Caki2 (cell line): ENCODE measurements at places on chromosomes 5 and 9. TPM values are rescaled to one million over a fixed set of nuclear protein-coding genes. Genes with fewer than 3 reads are reported as not detected.

TRAF1 gene
- total RNA-seq, result 4.3 and 5.0 TPM in 2 replicates

DPM2 gene
- 46.9 and 54.5 TPM in 2 replicates for total RNA-seq

DNA sequence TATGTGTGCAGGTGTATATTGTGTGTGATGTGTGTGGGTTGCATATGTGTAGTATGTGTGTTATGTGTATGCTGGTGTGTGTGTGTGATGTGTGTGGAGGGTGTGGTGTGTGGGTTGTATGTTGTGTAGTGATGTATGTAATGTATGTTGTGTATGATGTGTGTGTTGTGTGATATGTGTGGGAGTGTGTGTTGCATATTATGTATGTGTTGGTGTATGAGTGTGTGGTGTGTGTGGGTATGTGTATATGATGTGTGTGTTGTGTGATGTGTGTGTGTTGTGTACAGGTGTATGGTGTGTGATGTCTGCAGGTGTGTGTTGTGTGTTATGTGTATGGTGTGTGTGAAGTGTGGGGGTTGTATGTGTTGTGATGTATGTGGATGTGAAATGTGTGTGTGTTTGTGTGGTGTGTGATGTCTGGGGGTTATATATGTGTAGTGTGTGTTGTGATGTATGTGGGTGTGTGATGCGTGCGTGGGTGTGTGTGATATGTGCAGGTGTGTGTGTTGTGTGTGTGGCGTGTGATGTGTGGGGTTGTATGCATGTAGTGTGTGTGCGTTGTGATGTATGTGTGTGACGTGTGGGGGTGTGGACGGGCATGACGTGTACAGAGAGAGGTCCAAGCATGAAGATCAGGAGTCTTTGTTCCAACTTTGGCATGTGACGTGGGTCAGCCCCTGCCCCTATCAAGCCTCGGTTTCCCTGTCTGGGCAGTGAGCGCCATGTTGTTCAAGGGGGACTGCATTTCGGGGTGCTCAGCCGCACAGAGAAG is 8.5 kb upstream of the CRB2 start:
- DNase-seq, result no peak

DNA sequence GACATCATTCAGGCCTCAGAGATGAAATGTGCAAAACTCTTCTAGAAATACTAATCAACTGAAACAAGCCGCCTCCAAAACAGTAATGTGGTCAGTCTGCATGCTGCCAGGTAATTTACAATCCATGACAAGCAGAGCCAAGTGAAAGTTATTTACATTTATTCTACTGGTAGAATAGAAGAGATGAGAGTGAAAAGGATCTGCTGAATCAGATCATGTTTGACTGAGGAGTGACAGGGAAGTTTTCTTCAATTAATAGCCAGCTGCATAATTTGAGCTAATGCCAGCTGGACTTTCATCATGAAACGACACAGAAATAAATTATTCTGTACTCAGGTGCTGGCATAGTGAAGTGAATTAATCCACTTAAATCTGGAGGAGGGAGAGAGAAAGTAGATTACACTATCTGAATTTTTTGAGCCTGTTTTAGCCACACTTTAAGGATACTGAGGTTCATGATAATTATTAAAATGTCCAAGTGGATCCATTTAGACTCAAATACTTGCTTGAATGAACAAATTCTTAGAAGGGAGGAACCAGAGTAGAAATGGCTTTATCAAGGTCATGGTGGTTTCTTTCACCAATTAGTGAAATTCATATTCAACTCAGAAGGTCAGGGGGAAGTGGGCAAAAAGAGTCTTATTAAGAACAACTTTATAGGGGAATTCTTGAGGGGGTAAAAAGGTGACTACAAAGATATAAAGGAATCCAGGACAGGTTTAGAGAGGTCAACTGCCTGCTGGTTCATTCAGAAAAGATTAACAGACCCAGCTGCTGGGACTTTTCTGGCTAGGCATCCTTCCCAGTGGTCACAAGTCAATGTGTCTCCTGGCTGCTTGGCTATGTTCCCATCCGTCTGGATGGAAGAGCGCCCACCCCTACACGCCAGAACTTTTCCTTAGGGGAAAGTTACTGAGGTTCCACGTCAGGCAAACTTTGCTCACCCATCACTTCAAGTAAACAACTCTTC is 350.4 kb downstream of the PDE4D start:
- peak; percentile 75 for DNase-seq

DNA sequence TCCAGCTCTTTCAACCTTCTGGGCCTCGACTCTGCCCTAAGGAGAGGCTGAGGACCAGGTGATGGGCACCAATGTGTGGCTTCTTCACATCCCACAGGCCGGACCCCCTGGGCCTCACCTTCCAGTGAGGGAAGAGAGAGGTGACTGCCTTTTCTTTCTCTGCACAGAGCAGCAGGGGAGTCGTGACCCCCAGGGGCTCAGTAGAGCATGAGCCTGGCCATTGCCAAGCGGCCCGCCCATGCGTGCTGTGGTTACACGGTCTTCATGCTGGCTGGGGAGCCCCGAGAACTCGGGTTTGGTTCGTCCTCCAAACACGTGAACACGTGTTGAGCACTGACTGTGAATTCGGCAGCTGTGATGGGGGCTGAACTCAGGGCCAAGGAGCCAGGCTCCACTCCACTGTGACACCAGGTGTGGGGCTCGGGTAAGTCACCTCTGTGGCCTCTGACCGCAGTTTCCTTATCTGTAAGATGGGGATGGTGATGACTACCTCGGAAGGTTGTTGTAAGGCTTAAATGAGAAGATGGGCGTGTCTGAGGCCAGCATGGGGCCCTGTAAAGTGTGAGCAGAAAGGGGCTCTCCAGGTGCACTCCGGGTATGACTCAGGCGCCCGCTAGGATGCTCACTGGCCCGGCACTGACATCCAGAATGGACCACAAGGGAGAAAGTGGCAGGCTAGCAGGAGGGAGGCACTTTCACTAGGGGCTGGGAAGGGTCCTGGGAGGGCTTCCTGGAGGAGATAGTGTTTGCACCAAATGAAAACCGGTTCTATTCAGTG is 13.4 kb upstream of the GRHPR start:
- no peak for DNase-seq

DNA sequence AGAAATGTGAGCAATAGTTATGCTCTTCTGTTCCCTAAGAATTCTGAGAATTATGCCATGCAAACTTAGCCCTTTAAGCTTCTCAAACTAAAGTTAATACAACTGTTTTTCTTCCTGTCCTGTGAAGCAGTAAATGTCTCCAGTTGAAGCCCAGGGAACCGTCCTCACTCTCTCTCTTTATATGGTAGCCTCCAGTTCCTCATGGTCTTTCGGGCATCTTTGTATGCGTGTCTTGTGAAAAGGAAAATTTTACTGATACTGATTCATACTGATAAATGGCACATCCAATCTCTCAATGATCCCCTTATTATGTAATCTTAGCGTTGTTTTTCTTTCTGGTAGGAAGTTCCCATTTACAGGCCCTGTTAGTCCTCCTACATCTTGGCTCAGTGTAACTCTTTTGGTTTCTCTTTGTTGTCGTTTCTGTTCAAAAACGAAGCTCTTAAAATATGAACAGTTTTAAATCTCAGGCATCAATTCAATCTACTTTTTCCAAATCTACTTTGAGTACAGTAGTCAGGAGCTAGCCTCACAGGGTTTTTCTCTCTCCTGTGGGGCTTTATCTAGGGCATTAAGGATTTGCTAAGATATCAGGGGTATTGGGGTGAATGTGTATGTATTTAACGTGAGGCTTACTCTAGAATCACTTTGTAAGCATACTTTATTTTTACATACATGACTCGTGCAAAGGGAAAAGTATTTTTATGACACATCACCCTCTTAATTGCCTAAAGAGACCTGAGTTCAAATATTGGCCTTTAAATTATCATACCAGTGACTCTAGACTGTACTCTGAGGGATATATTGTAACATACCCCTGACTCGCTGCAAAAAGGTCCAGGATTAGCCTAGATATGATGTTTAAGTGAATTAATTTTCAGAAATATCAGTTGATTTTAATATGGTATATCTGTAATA is 258.0 kb downstream of the NR3C1 start:
- no peak for DNase-seq
